ENCODE measurements at places on chromosomes 1 and 21.

DNA sequence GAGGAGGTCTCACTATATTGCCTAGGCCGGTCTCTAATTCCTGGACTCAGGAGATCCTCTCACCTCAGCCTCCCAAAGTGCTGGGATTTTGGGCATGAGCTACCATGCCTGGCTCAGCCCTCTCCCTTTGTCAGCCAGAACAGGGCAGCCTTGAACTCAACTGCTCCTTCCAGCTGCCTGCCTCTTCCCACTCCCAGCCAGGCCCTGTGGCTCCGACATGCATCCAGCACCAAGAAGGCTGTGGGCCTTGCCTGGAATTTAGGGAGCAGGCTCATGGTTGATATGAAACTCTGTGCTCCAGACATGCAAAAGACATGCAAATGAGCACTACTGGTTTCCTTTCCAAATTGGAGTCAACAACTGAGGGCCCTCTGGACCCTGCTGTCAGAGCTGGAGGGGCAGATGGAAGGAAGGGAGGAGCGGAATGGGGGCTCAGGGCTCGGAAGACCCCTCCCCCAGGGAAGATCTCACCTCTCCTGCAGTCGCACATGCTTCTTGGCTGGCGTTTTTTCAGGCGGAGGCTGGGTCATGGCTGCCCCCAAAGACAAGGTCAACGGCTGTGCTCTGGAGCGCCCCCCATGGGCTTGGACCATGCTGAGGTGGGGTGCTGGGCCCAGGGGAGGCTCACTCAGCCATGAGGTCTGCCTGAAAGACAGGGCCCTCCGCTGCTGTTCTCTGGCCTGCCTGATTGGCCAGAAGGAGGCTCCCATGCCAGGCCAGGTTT, 1.4 kb downstream of the PTPN7 start:
- peak; percentile 24 for DNase-seq

GRCh38 chr1:59446257-59446901, 149.5 kb downstream of the FGGY start:
- DNase-seq, result no peak

GRCh38 chr1:227766015-227766634, 30.9 kb downstream of the SNAP47 start:
- DNase-seq, result peak; percentile 61

- DNase-seq, result no peak
These were observed 50.5 kb downstream of the EPHB2 start for GRCh38 chr1:22761101-22761500.

DNA sequence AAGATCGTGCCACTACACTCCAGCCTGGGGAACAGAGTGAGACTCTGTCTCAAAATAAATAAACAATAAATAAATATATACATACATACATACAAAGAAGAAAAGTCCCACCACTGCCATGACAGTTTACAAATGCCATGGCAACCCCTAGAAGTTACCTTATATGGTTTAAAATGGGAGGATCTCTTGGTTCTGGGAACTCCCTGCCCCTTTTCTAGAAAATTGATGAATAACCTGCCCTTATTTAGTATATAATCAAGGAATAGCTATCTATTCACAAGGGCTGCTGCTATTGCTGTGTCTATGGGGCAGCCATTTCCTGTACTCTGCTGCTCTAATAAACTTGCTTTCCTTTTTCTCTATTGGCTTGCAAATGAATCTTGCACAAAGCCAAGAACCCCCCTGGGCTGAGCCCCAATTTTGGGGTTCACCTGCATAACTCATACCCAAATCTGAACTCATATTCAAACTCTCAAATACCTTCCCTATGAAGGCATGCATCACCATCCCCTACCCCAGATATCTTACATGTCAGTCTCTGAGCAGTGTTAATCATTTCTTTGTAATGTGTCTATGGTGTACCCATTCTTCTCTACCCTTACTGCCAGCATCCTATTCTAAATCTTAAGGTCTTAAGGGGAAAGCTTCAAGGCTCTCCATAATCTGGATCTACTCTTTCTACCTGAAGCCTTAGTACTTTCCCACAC, 9.0 kb downstream of the GON4L start:
- DNase-seq, result no peak

- no peak for DNase-seq
These were observed 147.8 kb downstream of the VAV3 start for GRCh38 chr1:107817206-107817605.

GRCh38 chr21:15022608-15023261, 42.1 kb downstream of the NRIP1 start:
- DNase-seq, result no peak

DNA sequence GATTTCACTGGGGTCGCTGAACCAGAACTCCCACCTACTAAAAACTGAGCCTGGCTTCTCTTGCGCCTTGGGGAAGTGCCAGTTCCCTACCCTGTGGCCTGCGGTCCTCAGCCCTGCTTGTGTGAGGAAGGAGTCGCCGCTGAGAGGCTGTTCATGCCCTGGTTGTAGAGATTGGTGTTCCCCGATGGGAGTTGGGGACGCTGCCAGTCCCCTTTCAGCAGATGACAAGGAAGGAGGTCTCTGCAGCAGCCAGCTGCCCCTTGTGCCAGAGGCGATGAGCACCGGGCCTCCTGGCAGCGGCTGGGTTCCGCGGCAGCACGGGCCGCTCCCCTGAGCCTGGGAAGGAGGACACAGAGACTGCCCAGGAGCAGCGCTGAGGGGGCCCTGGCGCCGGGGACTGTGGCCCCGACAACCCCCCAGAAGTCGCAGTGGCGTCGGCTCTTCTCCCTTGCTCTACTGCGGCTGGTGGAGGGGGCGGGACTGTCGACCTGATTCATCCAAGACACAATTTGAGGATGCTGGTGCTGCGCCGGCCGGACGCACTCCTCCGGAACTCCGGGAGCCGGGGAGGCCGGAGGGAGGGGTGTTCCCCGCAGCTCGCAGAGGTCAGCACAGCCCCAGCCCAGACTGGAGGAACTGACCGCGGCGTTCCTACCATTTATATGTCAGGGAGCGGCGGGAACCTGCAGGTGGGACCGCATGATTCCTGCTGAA, 12.0 kb upstream of the ADORA3 start:
- peak; percentile 87 for DNase-seq

- DNase-seq, result no peak
These were observed 14.8 kb downstream of the AVPR1B start for GRCh38 chr1:206102292-206102936.
